ENCODE measurements at places on chromosomes 5 and 9. TPM values are rescaled to one million over a fixed set of nuclear protein-coding genes. Genes with fewer than 3 reads are reported as not detected.

Gene CCDC192
- not detected for total RNA-seq

Gene MCTP1
- 0.39 TPM for total RNA-seq

GRCh38 chr9:128629852-128630545 is 26.6 kb downstream of the DYNC2I2 start:
- no peak overlapping the region for H3K4me3 ChIP-seq
- peaks cover 77% of the 10 kb centered on the region for H3K36me3 ChIP-seq
- DNase-seq = no peak
- no peak overlapping the region for H3K27ac ChIP-seq
- no peaks in the 10 kb centered on the region for H3K27me3 ChIP-seq
- no peaks in the 10 kb centered on the region for H3K4me1 ChIP-seq

DNA sequence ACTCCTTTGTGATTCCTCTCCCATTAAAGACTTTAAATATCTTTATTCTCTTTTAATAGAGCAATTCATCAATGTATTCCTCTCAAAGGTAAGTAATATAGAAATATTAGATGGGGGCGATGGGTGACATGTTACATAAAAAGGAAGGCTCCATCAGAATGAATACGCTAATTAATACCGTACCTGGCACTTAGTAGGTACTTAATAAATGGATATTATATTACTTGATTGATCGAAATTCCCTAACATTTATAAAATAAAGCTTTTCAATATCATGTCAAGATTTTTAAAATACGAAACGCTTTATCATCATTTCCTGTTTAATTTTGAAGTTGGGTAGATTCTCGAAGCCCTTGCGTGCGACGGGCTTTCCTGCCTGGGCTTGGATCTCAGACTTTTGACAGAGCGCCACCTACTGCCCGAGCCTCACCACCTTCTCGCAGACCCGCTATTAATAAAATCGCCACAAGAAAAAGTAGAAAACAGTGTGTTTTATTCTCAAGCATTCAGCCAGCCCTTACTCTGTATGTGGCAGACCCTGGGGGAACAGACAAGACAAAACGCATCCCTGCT is 99.4 kb downstream of the C5orf15 start:
- DNase-seq = peak; percentile 46
- H3K4me1 ChIP-seq = no peaks in the 10 kb centered on the region
- no peak overlapping the region for H3K4me3 ChIP-seq

Gene PCDHGA11
- total RNA-seq = 0.36 TPM

GRCh38 chr9:28747351-28747985 is 1174.2 kb upstream of the C9orf72 start:
- no peak overlapping the region for H3K27ac ChIP-seq
- H3K36me3 ChIP-seq = no peaks in the 10 kb centered on the region
- DNase-seq = no peak

DNA sequence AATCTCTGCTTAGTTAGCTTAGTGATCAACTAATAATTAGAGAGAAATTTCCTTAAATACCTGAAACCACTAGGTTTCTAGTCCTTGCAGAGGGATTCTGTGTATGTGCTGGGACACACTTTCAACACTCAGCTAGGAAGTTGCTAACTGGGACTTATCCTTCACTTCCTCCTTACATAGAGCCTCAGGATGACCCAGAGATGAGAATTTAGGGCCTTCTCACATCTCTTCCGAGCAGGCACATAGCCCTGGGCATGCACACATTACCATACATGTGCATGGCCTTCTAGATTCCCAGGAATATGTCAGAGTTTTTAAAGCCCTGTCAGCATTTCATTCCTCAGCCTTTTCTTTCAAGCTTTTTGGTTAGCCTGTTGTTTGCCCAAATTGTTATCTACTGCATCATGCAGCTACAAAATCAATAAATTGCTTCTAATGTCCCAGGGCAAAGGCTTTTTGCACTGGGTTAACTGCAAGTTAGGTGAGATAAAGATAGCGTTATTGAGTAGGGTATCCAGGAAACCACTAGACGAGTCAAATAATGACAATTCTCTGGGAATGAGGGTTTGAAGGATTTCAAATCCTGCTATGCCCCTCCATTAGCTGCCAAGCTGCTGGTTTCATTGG is 22.0 kb upstream of the CDK20 start:
- no peak for DNase-seq
- no peaks in the 10 kb centered on the region for H3K36me3 ChIP-seq
- no peak overlapping the region for H3K4me3 ChIP-seq
- H3K4me1 ChIP-seq = no peaks in the 10 kb centered on the region
- peaks cover 4% of the 10 kb centered on the region for H3K27me3 ChIP-seq
